ENCODE measurements at places on chromosomes 5 and 9.

- no peak for DNase-seq
Observed at GRCh38 chr5:158462349-158463114, 603.6 kb upstream of the CLINT1 start.

DNA sequence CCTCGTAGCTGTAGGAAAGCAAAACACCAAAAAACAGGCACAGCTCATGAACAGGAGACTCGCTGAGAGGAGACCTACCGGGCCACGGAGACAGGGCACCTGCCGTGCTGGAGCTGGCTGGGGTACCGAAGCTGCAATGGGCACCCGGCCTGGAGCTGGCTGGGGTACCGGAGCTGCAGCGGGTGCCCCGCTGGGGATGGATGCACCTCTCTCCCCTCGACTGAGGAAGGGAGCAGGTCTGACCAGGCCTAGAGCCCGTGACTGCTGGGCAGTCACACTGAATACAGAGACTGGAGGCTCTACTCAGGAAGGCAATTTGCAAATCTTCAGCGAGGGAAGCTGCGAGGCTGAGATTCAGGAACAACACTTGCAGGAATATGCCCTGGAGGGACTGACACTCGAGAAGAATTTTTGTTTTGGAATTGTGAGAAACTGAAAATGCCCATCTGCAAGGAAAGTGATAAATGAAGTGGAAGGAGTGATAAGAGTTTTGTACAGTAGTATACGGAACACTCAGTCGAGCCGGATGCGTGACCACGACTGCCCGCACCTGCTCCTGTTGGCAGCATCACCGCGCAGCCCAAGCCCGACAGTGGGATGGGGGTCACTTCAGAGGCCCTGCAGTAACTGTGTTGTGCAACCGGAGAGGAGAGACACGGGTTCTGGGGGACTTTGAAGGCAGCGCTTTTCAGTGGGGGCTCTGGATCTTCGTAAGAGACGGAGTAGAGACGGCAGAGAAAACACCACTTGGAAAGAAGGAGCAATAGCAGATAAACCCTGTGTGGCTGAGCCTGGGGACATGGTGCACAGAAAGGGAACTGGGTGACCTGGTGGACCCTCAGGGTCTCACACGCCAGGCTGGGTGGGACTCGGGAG is 27.9 kb upstream of the LPCAT1 start:
- no peak for DNase-seq

- DNase-seq: no peak
Observed at GRCh38 chr5:373710-374602, 52.4 kb downstream of the AHRR start.

DNA sequence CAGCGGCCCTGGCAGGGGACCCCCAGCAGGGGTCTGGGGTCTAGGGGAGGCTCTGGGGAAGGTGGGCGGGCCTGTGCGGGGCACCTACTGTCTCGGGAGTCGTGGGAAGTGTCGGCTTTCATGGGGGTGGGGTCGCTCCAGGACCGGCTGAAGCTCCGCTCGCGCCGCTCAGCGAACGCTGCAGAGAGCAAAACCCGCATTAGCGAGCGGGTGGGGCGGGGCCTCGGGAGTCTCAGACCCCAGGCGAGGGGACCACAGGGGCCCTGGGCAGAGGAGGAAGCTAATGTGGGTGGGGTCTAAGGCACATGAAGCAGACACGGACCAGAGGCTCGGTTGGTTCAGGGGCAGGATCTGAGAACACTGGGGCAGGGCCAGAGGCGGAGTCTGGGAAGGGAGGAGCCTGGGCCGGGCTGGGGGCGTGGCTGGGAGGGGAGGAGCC is 5.5 kb downstream of the NSMF start:
- no peak for DNase-seq

- no peak for DNase-seq
Observed at GRCh38 chr9:127919253-127919815, 2.5 kb upstream of the ST6GALNAC4 start.

DNA sequence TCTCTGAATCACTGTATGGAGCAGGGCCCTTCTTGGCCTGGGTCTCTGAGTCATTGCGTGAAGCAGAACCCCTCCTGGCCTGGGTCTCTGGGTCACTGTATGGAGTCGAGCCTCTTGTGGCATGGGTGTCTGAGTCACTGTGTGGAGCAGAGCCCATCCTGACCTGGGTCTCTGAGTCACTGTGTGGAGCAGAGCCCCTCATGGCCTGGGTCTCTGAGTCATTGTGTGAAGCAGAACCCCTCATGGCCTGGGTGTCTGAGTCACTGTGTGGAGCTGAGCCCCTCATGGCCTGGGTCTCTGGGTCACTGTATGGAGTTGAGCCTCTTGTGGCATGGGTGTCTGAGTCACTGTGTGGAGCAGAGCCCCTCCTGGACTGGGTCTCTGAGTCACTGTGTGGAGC is 94.0 kb upstream of the RAPGEF1 start:
- no peak for DNase-seq

GRCh38 chr9:76883341-76883855 is 22.5 kb downstream of the PRUNE2 start:
- no peak for DNase-seq

- no peak for DNase-seq
Observed at GRCh38 chr5:141617128-141617527, 1.7 kb downstream of the DIAPH1 start.

DNA sequence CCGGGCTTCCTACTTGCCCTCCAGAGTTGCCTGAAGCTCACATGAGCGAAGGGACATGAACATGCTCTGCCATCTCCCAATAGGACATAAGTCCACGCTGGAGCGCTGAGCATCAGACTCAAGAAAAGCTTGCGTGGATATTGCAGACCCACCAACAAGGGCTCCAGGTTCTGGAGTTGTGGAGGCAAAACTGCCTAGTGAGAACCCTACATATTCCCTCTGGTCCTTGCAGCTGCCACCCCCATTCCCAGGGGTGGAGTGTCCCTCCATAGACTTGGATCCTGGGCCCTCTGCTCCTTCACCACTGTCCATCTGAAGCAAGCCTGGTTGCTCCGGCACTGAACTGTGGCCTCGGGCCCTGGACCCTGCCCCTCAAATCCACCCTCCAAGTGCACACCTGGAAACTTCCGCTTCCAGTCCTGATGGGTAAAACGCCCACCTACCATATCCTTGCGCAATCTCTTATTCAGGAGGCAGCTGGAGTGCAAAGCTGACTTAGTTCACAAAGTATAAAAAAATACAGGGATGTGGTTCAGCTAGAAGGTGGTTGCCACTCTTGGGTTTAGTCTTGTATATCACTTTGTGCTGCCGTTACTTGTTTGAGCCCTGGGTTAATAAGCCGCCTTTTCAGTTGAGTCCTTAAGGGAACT is 28.0 kb downstream of the HRH2 start:
- DNase-seq: no peak

- no peak for DNase-seq
Observed at GRCh38 chr5:111299067-111299481, 74.9 kb downstream of the CAMK4 start.

Measured in stimulated activated CD8-positive, alpha-beta memory T cell treated with anti-CD3 and anti-CD28 coated beads, Interleukin-4, amount 100 ng/mL, for 1 hour (primary cell).